ENCODE measurements at places on chromosomes 16 and 17. TPM values are rescaled to one million over a fixed set of nuclear protein-coding genes. Genes with fewer than 3 reads are reported as not detected.
A peak's percentile ranks its signal among the peaks of the same experiment; 100 is the strongest.

DNA sequence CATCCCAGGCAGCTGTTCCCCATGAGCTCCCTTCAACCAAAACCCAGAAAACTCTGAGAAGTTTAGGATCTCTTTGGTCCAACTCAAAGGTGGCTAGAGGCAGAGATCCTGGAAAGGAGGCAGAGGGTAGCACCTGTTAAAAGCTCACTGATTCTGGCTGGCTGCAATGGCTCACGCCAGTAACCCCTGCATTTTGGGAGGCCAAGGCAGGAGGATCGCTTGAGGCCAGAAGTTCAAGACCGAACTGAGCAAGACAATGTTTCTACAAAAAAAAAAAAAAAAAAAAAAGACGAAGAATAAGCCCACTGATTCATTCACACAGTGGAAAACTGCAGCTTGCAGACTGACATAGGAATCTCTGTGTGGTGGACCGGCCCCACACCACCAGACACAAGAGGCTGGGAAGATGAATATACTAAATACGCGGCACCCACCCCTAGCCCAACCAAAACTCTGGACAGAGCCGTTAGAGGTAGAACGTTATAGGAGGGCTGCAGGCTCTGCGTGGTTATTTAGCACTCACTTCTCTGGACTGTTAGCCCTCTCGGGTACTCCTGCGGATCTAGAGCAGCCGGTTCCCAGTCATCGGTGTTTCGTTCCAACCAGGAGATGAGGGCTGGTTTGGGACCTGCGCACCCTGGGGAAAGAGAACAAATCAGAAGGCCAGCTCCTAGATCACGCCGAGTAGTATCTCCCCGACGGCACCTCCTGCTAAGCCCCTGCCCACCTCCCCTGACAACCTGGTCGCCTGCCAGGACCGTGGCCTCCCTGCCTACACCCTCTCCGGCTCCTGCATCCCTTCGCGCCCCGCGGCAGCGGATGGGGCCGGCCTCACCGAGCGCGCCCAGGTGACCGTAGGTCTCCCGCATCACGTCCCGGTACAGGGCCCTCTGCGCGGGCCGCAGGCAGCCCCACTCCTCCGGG lies 925 bp downstream of the ZNF689 start:
- peak; percentile 76 for DNase-seq
- peaks cover 5% of the 10 kb centered on the region for H3K4me1 ChIP-seq
- H3K27ac ChIP-seq = peak overlapping the region; percentile 95
- peak overlapping the region; percentile 88 for H3K4me3 ChIP-seq

Gene LAT
- total RNA-seq = 0.69 TPM

Gene CMTM2
- total RNA-seq = not detected

- H3K4me3 ChIP-seq = no peak overlapping the region
- no peak for DNase-seq
- H3K4me1 ChIP-seq = peaks cover 61% of the 10 kb centered on the region
- peaks cover 11% of the 10 kb centered on the region for H3K36me3 ChIP-seq
- H3K27ac ChIP-seq = no peak overlapping the region
These were observed 1.7 kb downstream of the HELZ start for GRCh38 chr17:67243284-67243683.

Gene SLC13A2
- total RNA-seq = not detected

DNA sequence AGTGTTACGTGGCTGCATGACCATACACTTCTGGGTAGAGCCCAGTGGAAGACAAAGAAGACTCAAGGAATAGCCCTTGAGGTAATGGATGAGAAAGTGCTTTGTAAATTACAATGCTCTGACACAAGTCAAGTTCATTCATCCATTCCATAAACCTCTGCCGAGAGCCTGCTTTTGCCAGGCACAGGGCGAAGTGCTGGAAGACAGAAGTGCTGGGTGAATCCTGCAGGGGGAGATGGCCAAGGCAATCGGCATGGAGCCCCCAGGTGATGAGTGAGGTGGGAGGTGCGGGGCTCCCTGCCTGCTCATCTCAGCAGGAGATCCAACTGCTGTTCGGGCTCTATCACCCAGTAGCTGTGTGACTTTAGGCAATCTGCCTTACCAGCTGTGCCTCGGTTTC lies 2.8 kb upstream of the SOCS3 start:
- H3K4me3 ChIP-seq = no peak overlapping the region
- peaks cover 18% of the 10 kb centered on the region for H3K4me1 ChIP-seq
- no peak overlapping the region for H3K27ac ChIP-seq
- H3K27me3 ChIP-seq = no peaks in the 10 kb centered on the region

Gene CLDN9
- not detected for total RNA-seq

- H3K4me3 ChIP-seq = no peak overlapping the region
- DNase-seq = no peak
- H3K27me3 ChIP-seq = peaks cover 55% of the 10 kb centered on the region
- no peaks in the 10 kb centered on the region for H3K36me3 ChIP-seq
These were observed 2.5 kb upstream of the HS3ST3B1 start for GRCh38 chr17:14298221-14298946.

DNA sequence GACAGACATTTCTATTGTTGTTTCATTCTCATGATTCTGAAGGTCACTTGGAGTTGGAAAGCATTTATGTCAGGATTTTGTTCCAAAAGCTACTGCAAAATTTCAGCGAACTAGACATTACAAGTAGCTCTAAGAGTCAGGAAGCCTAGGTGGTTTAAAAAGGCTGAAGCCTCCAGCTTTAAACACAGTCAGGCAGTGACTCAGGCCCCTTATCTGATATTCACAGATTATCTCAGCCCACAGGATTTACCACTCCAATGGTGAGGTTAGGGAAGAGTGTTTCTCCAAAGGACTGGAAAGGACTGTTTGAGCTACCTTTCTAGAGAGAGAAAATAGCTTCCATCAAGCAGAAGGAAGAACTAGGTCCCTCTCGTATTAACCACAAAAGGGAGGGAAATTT lies 624.4 kb upstream of the C16orf82 start:
- H3K27ac ChIP-seq = no peak overlapping the region
- H3K4me3 ChIP-seq = no peak overlapping the region
- no peaks in the 10 kb centered on the region for H3K27me3 ChIP-seq
- no peak for DNase-seq
- H3K4me1 ChIP-seq = no peaks in the 10 kb centered on the region

DNA sequence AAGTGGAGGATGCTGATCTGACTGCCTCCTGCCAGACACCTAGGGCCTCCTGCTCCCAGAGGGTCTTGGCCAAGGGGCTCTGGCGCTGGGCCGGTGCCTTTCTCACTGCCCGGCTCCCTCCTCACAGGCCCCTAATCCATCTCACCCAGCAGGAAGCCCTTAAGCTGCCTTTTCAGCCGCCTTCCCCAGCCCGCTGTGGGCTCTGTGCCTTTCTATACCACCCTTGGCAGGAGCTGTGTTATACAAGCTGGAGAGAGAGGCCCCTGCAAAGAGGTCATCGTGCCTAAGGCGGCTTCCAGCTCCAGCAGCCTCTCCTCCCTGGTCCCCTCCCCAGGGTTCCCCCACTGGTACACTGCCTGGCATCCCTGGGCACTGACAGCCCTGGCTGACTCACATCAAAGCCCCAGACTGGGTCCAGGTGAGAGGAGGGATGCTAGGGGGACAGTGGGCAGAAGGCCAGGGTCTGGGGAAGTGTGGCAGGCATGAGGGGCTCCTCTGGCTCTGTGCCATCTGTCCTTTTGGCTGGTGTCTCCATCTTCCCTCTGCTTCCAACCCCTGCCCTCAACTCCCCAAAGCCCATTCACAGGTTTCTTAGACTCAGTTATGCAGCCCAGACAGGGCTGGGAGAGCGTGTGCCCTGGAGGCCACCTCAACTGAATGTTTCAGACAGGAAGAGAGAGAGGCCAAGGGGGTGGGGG lies 15.3 kb upstream of the FZD2 start:
- no peaks in the 10 kb centered on the region for H3K36me3 ChIP-seq
- H3K4me3 ChIP-seq = no peak overlapping the region
- H3K27ac ChIP-seq = no peak overlapping the region
- H3K27me3 ChIP-seq = peaks cover 8% of the 10 kb centered on the region

DNA sequence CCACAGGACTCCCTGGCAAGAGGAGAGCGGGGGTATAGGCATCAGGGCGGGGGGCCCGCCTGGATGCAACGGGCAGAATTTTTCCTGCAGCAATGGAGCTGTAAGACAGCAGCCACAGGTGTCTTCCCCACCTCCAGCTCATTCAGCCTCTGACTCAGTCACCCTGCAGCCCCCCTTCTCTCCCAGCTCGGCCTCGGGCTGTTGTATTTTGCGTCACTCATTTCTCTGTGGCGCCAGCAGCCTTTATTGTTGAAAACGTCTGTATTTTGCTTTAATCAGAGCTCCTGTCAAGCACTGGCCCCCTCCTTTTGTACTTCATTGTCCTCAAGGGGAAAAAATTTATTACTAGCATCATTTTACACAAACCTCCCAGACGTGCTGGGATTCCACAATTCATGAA lies 117.7 kb downstream of the WSCD1 start:
- H3K27me3 ChIP-seq = no peaks in the 10 kb centered on the region
- H3K4me3 ChIP-seq = no peak overlapping the region
- no peaks in the 10 kb centered on the region for H3K4me1 ChIP-seq
- H3K27ac ChIP-seq = no peak overlapping the region
- no peaks in the 10 kb centered on the region for H3K36me3 ChIP-seq
- no peak for DNase-seq

Gene SNX20
- 3.3 TPM for total RNA-seq

Gene KRTAP1-1
- not detected for total RNA-seq

DNA sequence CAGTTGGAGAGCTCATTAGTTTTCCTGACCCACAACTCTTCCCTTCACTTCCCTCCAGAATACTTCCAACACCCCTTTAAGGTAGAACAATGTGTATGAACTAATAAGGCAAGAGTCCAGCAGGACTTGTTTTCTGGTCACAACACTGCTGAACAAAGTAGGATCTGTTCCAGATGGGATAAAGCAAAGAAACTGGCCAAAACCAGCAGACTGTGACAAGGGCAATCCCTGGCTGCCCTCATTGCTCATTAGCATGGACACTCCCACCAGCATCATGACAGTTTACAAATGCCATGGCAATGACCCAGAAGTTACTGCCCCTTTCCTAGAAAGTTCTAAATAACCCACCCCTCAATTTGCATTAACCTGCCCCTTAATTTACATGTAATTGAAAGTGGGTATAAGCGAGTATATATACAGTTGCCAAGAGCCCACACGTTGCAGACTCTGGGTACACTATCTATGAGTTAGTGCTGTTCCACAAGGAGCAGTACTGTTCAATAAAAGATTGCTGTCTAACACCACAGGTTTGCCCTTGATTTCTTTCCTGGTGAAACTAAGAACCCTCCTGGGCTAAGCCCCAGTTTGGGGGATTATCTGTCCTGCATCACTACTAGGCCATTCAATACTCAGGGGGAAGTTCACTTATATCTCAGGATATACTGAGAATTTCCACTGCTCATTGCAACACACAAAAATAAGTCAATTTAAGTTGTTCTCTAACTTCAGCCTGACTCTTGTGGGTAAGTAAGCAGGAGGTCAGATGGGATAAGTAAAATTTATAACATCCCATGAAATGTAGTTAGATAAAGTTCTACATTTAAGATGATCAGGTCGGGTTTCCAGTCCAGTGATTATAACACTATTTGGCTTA lies 82.3 kb downstream of the SSH2 start:
- no peak for DNase-seq
- no peak overlapping the region for H3K27ac ChIP-seq
- no peaks in the 10 kb centered on the region for H3K4me1 ChIP-seq
- no peaks in the 10 kb centered on the region for H3K27me3 ChIP-seq
- H3K36me3 ChIP-seq = no peaks in the 10 kb centered on the region

All from adrenal gland (tissue), 19 donors.